Activated CD8-positive, alpha-beta memory T cell treated with anti-CD3 and anti-CD28 coated beads, Interleukin-2, amount 50 U/mL, for 4 hours (primary cell): ENCODE measurements at places on chromosomes 12 and 14.

DNA sequence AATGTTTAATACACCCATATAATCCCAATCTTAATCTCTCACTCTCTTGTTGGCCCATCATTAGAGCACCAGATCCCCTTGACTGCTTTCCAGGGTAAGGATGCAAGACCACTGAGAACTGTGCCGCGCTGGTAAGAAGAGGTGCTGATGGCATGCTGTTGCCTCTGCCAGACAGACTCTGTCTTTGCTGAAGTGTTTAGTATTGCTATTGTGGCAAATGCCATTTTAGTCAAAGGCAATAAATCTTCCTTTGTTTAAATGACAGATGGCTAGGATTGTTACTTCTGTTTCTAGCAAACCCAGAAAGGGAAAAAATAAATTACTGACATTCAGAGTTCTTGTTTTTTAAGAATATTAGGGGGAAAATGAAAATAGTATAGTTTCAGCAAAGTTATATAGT, 152.3 kb downstream of the MON2 start:
- no peak for DNase-seq

DNA sequence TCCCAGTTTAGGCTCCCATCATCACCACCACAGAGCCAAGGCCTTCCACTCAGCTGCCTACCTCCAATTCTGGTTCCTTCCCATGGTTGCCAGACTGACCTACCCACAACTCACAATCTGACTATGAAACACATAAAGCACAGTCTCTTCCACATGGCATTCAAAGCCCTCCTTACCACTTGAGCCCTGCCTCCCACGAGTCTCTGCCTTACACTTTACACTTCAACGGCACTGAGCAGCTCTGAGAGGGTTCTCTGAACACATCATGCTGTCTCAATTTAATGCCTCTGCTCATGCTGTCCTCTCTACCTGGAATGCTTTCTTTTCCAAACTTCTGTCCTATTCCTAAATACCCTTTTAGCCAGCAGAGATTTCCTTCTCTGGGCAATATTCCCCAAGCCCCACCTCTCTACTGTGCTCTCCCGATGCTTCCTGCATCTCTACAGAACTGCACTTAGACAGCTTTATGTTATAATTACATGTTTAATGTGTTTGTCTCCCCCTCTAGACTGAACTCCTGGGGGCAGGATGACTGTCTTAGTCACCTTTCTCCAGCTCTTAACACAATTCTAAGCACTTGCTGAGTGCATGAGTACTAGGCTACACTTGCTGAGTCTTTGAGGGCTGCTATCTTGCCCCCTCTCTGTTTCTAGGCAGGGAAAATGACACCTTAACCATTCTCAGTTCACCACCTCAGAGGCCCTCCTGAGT, 23.5 kb downstream of the FMNL3 start:
- DNase-seq: no peak

DNA sequence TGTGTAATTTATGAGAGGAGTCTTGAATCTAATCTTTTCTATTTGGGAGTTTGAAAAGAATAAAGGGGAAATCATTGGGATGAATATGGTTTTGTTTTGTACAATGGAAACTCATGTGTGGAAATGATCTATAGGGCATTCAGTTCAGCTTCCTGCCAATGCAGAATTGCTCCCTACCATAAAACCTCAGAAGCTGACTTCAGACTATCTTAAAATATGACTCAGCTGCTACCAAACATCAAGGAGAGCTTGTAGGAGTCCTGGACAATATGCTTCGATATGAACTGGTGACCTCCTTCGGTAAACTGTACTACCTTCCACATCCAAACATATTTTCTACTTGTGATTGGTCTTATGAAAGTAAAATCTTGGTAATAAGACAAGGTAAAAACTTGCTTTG, 160.6 kb downstream of the CAPZA3 start:
- DNase-seq: no peak

DNA sequence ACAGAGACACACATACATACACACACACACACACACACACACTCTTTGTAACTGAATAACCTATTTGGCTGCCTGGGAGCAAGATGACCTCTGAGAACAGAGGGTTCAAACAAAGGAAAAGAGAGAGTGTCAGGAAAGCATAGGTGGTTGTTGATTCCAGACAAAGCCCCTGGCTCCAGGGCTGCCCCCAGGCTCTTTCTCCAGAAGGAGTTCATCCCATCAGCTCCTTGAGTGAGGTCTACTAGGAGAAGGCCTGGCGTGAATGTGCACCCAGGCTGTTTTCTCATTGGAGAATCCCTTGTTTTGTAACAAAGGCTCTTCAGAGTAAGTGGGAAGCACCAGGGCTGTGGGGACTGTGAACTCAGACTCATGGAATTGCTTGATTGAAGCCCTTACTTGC, 151.9 kb downstream of the EMP1 start:
- no peak for DNase-seq

- no peak for DNase-seq
Measured at GRCh38 chr12:97267594-97268202, 194.9 kb upstream of the RMST start.
